ENCODE measurements at places on chromosomes 4 and X.

GRCh38 chrX:140712413-140713173 lies 3.0 kb downstream of the LINC00632 start:
- no peak for DNase-seq

GRCh38 chr4:79584352-79584751 lies 176.3 kb upstream of the GK2 start:
- DNase-seq = no peak

GRCh38 chrX:86154553-86154952 lies 6.3 kb downstream of the DACH2 start:
- no peak for DNase-seq

DNA sequence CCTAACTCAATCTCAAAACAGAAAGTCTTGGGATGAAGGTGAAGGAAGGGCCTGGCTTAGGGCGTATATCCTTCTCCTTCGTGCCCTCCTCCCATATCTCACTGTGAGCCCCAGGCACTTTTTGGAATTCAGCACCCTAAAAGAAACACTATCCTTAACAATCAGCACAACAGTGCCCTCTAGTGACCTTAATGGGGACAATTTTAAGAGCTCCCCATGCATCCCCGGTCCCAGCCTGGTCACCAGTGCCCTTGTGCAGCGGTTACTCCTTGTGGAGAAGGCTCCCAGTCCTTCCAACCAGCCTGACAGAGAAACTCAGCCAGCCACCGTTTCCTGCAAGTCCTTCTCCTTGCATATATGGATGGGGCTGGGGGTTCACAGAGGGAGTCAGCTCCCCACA lies 4.2 kb downstream of the PAK3 start:
- DNase-seq = peak; percentile 57

DNA sequence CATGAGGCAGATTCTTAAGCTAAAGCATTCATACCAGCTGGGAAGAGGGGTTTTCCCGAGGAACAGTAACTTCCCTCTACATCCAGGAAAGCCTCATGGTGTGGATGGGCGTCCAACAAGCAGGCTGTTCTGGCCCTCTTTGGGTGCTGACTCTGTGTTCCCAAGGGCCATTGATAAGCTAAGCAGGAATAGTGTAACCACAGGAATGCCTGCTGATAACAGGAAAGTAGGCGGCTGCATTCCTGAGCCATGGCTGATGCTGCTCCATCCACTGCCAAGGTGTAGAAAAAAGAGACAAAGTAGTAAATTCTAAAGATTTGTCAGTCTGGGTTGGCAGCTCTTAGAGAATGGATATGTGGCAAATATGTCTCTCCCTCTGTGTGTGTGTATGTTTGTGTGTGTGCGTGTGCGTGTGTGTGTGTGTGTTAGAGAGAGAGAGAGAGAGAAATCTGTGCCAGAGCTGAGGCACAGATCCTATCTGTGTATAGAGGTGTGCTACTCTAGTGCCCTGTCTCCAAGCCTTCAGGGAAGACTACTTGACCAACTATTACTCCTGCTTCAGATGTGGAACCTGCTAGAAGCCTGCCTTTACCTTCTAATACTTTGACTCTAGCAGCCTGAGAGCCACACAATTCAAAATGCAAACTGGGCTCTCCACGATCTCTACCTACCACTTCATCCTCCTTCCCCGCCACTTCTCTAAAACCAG lies 353.1 kb upstream of the NR3C2 start:
- no peak for DNase-seq

- DNase-seq = peak; percentile 24
Observed at GRCh38 chrX:118603981-118604380, 108.4 kb downstream of the DOCK11 start.

DNA sequence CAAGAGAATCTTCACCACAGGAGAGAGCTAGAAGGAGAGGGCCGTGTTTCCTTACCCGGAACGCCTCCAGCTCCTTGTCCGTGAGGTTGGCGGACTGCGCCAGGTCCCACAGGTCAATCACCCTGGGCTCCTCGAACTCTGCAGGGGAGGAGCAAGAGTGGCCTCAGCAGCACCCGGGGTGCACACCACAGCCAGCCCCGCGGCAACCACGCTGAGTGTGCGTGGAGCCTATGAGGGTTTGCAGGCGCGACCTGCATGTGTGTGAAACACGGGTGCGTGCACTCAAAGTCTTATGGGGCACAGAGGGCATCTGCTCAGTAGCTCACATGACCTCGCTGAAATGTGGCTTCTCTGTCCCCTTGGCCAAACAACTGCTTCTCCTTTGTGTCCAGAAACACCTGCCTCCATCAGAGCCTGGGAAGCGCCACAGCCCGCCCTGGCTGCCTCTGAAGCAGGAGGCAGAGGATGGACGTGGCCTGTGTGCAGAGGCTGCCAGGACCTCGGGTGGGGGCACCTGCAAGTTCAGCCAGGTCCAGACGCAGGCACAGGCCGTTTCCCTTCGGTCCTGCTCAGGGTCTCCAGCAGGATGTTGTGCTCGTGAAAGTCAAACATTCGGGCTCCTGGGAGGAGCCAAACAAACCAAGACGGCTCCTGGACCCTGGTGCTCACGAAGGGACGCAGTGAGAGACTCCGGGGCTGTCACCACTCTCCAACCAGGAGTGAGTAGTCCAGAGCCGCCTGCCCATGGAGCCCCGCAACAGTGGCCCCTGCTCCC lies 16.0 kb downstream of the LRPAP1 start:
- no peak for DNase-seq
